ENCODE measurements at places on chromosomes 11 and 22.

DNA sequence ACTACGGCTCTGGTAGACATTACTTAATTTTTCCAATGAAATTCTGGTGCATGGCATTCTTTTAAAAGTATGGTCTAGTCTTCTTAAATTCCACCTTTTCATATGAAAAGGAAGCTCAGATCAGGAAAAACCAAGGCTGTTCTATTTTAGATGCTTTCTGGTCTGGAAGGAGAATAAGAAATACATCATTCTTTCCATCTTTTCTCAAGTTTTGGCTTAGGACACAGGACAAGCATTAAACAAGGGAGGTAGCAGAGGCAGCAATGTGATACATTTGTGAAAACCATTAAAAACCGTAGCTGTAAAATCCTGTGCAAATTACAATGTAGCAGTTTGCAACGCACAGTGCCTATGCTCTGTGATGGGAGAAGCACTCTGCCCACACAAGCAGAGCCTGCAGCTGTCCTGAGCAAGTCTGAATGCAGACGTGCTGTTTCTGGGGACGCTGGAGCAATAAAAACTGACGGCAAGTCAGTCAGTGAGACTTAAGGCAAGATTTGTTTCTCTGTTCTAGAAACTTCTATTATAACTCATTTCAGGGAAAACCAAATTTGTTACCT is 23.7 kb downstream of the NAP1L4 start:
- DNase-seq: no peak

DNA sequence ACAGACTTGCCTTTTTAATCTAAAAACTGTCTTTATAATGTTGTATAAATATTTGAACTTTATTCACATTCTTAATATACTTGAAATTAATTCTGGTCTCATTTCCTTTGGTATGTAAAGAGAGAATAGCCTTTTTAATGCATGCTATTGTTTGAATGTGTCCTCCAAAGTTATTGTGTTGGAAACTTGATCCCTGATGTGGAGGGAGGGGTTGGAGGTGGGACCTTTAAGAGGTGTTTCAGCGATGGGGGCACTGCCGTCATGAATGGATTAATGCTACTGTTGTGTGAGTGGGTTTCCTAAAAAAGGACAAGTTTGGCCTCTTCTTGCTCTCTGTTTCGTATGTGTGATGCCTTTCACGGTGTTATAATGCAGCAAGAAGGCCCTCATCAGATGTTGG is 131.7 kb downstream of the DDX10 start:
- no peak for DNase-seq

- DNase-seq: peak; percentile 69
Measured at GRCh38 chr11:75734491-75735180, 17.0 kb downstream of the MOGAT2 start.

- DNase-seq: no peak
Measured at GRCh38 chr11:77723024-77723423, 85.4 kb upstream of the CLNS1A start.

DNA sequence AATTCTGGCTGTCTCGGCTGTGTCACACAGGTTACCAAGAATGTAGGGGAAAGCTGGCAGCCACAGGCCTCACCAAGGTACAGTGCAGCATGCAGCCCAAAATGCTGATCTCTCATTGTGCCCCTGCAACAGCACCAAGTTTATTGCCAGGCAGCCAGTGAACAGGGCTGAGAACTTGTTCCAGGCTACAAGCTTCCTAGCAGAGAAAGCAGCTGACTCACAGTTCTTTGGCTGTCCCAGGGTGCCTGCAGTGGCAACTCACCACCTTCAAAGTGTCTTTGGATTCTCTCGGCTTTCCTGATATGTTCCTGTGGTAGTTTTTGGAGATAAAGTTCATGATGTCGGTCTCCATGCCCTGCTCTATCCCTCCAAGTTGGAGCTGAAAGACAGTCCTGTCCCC is 719.1 kb upstream of the ANO3 start:
- DNase-seq: no peak

DNA sequence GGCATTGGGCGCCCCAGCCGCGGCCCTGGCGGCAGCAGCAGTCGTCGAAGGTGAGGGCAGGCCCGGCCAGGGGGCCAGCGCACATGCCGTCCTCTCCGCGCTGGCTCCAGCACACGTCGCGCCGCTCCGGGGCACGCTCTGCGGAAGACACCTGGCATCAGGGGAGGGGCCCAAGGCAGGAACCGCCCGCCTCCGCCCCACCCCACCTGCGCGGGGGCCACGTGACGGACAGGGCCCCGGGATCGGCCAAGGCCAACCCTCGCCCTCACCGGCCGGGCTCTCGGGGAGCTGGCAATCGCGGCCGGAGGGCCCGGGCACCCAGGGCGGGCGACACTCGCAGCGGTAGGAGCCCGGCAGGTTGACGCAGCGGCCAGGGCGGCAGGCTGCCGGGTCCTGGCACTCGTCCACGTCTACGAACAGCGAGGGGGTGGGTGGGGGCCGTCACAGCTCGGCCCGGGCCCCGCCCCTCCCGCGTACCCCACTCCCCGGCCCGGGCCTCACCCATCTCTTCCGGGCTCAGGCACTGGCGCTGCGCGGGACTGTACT is 14.9 kb downstream of the SCYL1 start:
- peak; percentile 88 for DNase-seq

GRCh38 chr11:15969281-15969680 is 387.1 kb downstream of the SOX6 start:
- peak; percentile 43 for DNase-seq

- DNase-seq: no peak
Measured at GRCh38 chr11:65719871-65720210, 757 bp downstream of the RNASEH2C start.

- peak; percentile 56 for DNase-seq
Measured at GRCh38 chr11:14029440-14029839, 66.9 kb downstream of the SPON1 start.

- no peak for DNase-seq
Measured at GRCh38 chr22:22245935-22246525, 1.4 kb downstream of the VPREB1 start.

GRCh38 chr22:25745341-25746011 is 3.5 kb downstream of the MYO18B start:
- no peak for DNase-seq

DNA sequence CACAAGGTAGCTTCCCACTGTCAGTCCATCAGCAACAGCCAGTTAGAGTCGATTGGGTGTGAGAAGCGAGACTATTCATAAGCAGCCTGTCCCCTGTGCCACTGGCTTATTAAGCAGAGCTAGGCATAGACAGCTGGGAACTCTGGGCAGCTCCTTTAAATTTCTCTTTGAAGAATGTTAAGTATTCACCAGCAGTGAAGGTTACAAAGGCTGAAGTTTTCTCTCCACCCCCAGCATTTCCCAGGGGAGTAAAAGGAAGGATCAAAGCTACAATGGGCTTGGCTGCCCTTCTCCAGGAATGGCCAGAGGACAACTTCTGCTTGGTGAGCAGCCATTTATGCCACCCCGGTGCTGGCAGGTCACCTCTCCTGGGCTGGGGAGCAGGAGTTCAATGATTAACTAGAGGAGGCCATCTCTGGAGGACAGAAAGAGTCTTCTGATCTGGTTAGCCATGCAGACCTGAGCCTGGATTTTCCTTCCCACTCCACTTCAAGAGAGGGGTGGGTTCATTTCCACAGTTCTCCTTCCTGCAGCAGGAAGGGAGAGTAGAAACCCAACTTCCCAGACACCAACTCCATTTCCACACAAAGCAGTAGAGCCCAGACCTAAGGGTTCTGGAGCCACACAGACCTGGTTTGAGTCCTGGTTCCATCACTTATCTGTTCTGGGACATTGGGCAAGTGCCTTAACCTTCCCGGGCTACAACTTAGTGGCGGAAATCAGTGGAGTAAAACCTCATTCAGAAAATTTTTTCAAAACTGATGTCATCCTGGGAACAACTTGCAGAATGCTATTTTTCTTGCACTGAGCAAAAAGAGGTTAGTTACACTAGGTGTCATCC is 22.6 kb downstream of the POU2AF3 start:
- DNase-seq: no peak

DNA sequence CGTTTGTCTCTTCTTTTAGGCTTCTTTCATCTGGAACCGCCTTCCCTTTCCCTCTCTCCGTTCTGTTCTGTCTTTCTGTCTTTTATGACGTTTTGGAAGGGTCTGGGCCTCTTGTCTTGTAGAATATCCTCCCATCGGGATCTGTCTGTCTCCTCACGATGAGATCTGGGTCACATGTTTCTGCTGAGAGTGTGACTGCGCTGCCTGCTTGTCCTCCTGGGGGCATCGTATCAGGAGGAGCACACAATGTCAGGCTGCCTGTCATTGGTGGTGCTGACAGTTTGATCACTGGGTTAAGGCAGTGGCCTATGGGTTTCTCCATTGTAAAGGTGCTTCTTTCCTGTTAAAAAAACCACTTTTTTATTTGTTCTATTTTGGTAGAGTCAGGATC is 60.4 kb upstream of the PARVG start:
- DNase-seq: no peak

DNA sequence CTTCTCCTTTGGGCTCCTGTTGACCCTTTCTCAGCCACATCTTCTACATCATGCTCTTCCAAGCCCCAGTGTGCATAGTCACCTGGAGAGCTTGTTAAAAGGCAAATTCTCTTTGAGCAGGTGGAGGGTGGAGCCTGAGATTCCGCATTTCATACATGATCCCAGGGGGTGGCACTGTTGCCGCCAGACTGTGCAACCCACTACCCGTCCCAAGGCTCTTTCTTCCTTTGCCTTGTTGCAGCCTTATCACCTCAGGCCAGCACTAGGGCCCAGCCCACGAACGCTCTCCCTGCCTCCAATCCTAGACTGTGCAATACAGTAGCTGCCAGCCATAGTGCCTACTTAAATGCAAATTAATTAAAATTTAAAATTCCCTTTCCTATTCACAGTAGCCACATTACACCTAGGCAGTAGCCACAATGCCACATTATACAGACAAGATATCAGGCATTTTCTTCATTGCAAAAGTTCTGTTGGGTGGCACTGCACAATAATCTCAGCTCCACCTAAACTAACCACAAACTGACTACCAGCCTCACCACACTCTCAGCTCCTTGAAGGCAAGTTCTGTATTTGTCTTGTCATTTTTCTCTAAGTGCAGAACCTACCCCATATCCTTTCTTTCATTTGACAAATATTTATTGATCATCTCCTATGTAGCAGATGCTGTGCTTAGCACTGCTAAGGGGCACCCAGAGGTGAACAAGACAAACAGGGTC is 4.6 kb upstream of the KCNJ5 start:
- peak; percentile 32 for DNase-seq

- peak; percentile 88 for DNase-seq
Measured at GRCh38 chr22:24601217-24602104, 1.5 kb upstream of the GGT1 start.

- DNase-seq: no peak
Measured at GRCh38 chr11:110947096-110947495, 234.9 kb upstream of the ARHGAP20 start.

DNA sequence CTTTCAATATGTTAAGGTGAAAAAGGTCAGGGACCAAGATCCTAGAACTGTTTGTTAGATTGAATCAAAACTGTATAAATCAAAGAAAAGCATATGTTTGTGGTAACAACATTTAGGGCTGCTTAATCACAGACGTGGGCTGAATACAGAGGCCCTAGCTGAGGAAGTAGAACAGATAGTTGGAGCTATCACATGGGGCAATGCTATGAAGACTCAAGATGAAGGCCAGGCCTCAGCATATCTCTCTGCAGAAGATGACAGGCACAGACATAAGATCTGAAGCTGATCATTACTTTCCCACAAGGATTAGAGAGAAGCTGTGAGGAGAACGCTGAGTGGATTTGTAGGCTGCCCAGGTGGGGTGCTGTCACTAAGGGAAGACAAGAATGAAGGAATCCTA is 158.6 kb upstream of the CARD18 start:
- DNase-seq: no peak

- DNase-seq: no peak
Measured at GRCh38 chr11:106202935-106203620, 125.6 kb downstream of the AASDHPPT start.

GRCh38 chr22:39278040-39278439 is 33.3 kb upstream of the PDGFB start:
- no peak for DNase-seq

DNA sequence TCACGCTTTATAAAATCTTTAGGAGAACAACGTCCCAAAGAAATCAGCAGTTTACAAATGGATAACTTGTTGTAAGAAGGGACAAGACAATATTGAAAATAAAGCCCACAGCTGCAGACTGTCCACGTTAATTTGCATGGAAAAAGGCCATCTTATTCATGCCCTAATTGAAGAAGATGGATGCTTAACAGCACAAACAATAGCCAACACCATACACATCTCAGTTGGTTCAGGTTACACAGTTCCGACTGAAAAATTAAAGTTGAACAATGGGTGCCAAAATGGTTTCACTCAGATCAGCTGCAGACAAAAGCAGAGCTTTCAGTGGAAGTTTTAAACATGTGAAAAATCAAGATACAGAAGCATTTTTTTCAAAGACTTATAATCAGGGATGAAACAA is 314.2 kb downstream of the RAB38 start:
- no peak for DNase-seq

DNA sequence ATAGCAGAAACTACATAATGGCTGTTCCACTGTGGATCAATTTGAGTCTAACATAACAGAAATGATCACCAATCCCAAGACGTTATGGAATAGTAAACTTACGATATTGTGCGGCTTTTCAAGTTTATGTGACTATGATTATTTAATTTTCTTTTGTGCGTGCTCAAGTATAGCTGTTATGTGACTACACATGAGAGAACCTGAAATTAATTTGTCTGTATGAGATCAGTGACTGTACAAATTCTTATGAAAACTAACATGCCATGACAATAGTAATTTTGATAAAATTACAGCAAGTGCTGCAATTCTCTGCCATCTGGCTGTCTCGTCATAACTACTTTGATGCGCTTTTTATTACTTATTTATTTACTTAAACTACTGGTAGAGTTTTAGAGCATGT is 343.2 kb downstream of the DCDC1 start:
- no peak for DNase-seq

- DNase-seq: no peak
Measured at GRCh38 chr22:36541831-36542411, 13.0 kb upstream of the EIF3D start.

DNA sequence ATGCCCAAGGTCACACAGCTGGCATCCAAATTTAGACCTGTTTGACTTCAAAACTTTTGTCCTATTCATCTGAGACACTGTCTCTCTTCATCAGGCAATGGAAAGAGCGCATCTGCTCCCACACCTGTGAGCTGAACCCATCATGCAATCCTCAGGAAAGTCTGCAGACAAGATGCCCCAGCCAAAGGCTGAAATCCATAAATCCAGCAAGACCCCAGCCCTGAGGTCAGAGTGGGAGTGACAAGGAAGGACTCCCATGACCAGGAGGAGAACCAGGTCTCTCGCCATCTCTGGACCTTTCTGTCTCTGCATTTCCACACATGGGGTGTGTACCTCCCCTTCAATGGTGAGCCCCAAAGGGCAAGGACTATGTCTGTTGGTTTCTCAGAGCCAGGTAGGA is 83.6 kb upstream of the HMGXB4 start:
- DNase-seq: no peak

DNA sequence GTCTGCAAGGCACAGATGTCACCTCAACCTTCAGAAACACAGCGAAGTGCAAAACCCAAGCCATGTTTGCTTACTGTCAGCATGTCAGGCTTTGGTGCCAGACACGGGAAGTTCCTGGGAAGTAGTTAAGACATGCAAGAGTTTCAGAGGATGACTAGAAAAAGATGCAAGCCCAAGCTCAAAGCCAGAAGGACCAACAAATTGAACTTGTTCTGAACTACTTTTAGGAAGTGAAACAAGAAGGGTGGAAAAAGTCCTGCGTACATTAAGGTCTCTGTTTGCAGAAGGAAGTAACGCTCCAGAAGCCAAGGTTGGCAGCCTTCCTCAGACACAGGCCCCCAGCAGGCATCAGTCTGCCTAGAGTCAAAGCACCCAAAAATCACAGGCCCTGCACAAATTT is 2.6 kb downstream of the AP1B1 start:
- DNase-seq: no peak
